ENCODE measurements at places on chromosomes 16 and 17.
A peak's percentile ranks its signal among the peaks of the same experiment; 100 is the strongest.

DNA sequence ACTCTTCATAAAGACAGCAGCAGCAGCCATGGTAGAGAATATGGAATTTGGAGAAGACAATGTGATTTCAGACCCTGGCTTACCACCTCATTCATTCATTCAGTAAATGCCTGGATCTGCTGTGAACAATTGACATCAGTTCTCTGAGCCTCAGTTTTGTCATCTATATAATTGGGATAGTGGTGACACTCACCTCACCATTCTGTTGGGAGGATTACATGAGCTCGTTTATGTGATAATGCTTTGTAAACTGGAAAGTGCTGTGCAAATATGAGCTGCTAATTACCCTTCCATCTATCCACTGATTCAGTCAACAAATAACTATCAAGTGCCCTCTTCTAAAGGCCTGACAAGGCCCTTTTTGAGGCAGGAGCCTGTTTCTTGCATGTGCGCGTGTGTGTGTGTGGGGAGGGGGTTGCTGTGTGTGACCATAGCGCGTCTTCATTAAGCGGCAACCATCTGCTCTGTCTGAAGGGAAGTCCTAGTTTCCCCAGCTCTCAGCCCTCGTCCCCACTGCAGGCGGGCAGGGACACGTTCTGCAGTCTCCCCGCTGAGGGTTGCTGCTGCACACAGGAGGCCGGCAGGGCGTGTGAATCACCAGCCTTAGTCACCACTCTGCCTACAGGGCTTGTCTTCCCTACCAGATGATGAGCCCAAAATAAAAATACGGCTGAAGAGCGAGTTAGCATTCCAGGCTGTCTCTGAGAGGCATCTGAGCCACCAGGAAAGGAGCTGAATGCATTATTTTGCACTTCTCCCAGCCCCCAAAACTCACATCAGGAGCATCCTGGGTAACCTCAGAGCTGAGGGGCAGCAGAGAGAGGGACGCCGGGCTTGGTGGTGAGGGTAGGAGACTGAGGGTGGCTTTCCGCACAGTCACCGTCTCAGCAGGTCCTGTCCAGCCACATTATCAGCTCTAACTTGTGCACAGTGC is 19.9 kb downstream of the ARL4D start:
- peak; percentile 97 for DNase-seq
- no peaks in the 10 kb centered on the region for H3K36me3 ChIP-seq
- no peaks in the 10 kb centered on the region for H3K27me3 ChIP-seq
- peak overlapping the region; percentile 63 for H3K4me3 ChIP-seq
- H3K4me1 ChIP-seq = peaks cover 32% of the 10 kb centered on the region

- DNase-seq = no peak
- no peak overlapping the region for H3K27ac ChIP-seq
- no peaks in the 10 kb centered on the region for H3K4me1 ChIP-seq
- H3K36me3 ChIP-seq = no peaks in the 10 kb centered on the region
- no peaks in the 10 kb centered on the region for H3K27me3 ChIP-seq
These were observed 446.9 kb downstream of the CA10 start for GRCh38 chr17:51711581-51711980.

GRCh38 chr16:4298761-4299522 is 16.9 kb upstream of the GLIS2 start:
- peaks cover 22% of the 10 kb centered on the region for H3K4me1 ChIP-seq
- peak overlapping the region; percentile 54 for H3K4me3 ChIP-seq
- DNase-seq = peak; percentile 97

DNA sequence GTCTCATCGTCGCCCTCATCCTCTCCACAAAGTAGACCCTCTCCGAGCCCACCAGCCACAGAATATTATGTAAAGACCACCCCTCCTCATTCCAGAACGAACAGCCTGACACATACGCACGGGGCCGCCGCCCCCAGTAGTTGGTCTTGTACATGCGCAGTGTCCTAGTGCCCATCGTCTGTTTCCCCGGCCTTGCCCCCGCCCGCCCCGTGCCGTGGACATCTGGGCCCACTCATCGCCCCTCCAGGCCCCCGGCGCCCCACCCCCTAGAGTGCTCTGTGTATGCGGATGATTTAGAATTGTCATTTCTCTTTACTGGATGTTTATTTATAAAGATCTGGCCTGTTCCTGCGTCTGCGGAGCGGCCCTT is 475 bp upstream of the AMDHD2 start:
- peaks cover 10% of the 10 kb centered on the region for H3K36me3 ChIP-seq
- no peak for DNase-seq
- H3K4me3 ChIP-seq = peak overlapping the region; percentile 40
- peak overlapping the region; percentile 67 for H3K27ac ChIP-seq
- peaks cover 35% of the 10 kb centered on the region for H3K4me1 ChIP-seq

DNA sequence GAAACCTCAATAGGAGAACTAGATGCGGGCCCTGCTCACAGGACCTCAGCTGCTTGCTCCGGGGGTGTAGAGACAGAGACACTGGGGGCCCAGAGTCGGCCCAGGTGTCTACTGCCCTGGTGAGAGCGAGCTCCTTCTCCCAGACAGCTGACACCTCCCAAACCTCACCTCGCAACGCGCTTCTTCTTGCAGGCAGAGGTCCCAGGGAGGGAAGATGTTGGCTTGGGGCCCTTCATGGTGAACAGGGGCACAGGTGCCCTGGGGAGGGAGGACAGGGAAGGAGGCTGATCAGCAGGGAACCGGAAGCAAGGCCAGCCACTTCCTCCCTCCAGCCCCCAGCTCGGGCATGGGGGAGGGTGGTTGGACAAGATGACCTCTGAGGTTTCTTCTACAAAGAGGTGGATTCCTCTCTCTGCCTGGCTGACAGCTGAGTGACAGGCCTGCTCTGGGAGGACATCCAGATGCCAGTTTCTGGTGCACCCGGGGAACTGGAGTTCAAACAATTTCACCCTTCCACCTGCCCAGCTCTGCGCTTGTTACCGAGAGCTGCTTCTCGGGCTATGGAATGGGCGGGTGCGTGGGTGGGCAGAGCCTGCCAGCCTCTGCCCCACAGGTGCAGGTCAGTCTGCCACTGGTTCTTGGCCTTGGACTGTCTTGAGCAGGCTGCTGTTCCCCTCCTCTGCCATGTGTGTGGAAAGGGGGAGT is 11.7 kb upstream of the GFAP start:
- H3K4me3 ChIP-seq = no peak overlapping the region
- H3K27me3 ChIP-seq = no peaks in the 10 kb centered on the region
- H3K27ac ChIP-seq = no peak overlapping the region
- DNase-seq = no peak
- no peaks in the 10 kb centered on the region for H3K4me1 ChIP-seq
- H3K36me3 ChIP-seq = no peaks in the 10 kb centered on the region

DNA sequence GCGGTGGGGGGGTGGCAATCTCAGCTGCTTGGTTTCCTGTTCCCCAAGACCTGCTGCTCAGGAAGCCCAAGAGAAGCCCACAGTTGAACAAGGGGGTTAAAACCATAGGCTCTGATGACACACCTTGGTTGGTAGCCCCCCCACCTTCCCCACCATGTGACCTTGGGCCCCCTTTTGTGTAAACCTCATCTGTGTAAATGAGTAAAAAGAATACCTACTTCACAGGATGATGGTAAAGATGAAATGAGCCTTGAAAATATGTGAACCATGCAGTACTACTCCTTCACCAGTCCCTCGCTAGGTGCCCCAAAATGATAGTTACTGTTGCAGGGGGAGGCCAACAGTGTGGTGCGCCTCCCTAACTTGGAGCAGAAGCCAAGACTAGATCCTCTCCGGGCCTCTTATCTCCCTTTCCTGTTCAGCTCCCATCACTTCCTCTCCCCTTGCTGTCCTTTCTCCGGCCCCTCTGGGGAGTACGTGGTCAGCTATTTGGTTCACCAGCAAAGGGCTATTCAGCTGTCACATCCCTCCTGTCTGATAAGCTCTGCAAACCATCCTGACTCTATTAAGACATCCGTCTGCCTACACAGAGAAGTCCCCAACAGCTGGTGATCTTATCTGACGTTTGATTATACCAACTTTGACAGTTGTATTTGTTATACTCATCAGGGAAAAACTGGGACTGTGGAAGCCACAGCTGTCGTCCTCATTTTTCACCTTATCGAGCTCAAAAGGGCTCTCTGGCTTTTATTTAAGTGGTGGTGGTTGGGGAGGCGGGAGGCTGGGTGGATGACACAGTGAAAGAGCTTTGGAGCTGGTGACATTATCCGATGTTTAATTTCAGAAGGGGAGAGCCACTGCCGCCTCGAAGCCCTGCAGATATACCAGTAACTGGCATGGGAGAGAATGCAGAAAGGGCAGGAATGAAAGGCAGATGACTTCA is 19.9 kb downstream of the DCAKD start:
- no peaks in the 10 kb centered on the region for H3K4me1 ChIP-seq
- no peak overlapping the region for H3K27ac ChIP-seq
- 0 out of 2 replicates have a peak, but pooled peaks cover 5% of the 10 kb centered on the region for H3K36me3 ChIP-seq
- no peak for DNase-seq

- peaks cover 21% of the 10 kb centered on the region for H3K4me1 ChIP-seq
- peak overlapping the region; percentile 51 for H3K27ac ChIP-seq
- H3K36me3 ChIP-seq = no peaks in the 10 kb centered on the region
- no peak overlapping the region for H3K4me3 ChIP-seq
These were observed 329.4 kb upstream of the CDH5 start for GRCh38 chr16:66036793-66037715.

DNA sequence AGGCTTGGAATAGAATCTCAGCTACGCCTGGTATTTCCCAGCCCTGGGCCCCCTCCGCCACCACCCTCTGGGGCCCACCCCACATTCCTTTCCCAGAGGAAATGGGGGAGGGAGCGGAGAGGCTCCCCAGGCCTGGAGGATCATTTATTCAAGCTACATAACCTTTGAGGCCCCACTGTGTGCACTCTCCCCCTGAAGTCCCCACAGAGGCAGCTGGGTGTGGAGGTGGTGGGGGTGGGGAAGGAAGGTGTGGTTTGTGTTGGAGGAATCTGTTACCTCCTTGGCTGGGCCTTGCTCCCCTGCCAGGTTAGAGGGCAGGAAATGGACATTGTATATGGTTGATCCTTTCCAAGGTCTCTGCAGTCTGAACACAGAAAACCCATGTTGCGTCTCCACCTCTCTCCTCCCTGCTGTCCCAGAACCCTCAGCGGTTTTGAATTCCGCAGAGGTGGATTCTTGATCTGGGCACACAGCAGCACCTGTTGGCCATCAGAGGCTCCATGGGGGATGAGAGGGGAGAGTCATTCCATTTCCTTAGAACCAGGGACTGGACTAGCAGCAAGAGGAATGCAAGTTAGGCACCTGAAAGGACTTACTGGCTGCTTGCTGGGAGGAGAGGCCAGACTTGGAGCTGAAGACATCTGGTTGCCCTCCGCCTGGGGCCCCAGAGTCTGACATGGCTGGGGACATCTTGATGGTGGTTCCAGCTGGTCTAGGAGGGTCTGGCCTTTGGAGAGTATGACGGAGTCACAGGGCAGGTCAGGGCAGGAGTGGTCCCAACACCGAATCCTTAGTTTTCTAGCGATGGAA is 23.0 kb downstream of the ARHGAP23 start:
- peak overlapping the region; percentile 62 for H3K4me3 ChIP-seq
- H3K36me3 ChIP-seq = no peaks in the 10 kb centered on the region
- H3K27me3 ChIP-seq = no peaks in the 10 kb centered on the region
- H3K27ac ChIP-seq = peak overlapping the region; percentile 80

- no peaks in the 10 kb centered on the region for H3K36me3 ChIP-seq
- peak; percentile 63 for DNase-seq
- peaks cover 10% of the 10 kb centered on the region for H3K4me1 ChIP-seq
- no peaks in the 10 kb centered on the region for H3K27me3 ChIP-seq
- peak overlapping the region; percentile 54 for H3K27ac ChIP-seq
These were observed 60.8 kb upstream of the CLEC18A start for GRCh38 chr16:69890114-69890891.

- peaks cover 13% of the 10 kb centered on the region for H3K4me1 ChIP-seq
- no peak overlapping the region for H3K4me3 ChIP-seq
- DNase-seq = no peak
- H3K27me3 ChIP-seq = no peaks in the 10 kb centered on the region
- no peak overlapping the region for H3K27ac ChIP-seq
These were observed 2.7 kb downstream of the HSD3B7 start for GRCh38 chr16:30987581-30988190.

DNA sequence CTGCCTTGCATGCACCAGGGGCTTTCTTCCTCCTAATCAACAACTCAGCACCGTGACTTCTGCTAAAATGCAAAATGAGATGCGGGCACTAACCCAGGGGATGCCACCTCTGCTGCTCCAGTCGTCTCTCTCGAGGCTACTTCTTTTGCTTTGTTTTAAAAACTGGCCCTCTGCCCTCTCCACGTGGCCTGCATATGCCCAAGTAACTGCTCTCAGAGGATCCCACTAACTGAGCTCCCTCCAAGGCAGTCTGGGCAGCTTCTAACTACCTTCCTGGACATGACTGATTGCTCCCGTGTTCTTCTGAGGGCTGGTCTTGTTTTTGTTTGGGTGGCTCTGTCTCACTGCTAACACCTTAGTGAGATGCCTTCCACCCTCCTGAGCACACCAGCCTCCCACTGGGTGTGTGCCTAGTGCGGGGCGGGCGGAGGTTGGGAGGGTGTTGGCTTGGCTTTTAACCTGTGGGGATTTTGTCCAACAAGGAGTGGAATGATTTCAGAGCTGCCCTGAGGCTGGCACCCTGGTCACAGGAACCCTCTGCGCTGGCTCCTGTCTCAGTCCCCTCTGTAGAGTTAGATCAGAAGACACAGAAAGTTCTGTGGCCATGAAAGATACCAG is 8.9 kb upstream of the LGALS9 start:
- H3K4me3 ChIP-seq = no peak overlapping the region
- H3K27ac ChIP-seq = no peak overlapping the region
- H3K36me3 ChIP-seq = no peaks in the 10 kb centered on the region
- H3K4me1 ChIP-seq = no peaks in the 10 kb centered on the region

GRCh38 chr17:79223471-79223870 is 148.8 kb downstream of the ENGASE start:
- H3K36me3 ChIP-seq = no peaks in the 10 kb centered on the region
- peaks cover 18% of the 10 kb centered on the region for H3K27me3 ChIP-seq
- no peaks in the 10 kb centered on the region for H3K4me1 ChIP-seq
- H3K27ac ChIP-seq = no peak overlapping the region

DNA sequence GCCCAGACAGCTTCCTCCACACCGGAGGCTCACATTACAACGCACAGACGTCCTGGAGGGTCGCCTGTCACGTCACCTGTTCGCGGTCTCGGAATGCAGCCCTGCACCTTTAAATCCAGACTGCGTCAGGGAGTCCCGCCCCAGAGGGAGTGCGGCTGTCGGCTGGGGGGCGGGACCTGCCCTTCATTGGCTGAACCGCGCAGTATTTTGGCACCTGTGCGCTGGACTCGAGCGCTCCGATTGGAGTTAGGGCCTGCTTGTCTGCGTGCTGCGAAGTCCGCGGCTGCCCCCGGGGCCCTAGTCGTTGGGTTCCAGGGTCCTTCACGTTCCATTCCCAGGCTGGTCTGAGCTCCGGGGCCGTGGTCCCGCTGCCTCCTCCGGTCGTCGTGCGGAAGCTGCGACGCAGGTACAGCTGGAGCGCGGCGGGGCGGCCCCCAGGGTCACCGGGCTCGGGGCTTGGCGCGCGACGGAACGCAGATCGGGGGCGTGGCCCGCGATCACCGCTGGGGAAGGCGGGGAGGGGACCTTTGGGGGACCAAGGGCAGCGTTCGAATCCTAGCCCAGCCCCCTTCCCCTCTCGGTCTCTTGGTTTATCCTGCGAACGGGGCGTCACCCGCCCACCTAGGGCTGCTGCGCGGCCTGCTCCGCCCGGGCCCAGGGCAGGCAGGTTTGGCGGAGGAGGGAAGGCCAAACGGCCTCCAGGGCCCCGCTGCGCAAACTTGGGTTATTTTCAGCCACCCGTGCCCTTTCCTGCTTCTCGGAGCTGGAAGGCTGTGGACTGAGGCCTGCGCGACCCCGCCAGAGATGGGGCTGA is at the start of gene MIEF2:
Gene MIEF2 (plus strand): TSS at position 331 of the 814 bp plus-strand sequence. CDS start 2,059 bp downstream, outside the sequence.
- peaks cover 26% of the 10 kb centered on the region for H3K4me1 ChIP-seq
- peak within 1 kb of the TSS; percentile 90 for H3K27ac ChIP-seq
- peaks cover 11% of the 10 kb centered on the region for H3K36me3 ChIP-seq
- DNase-seq = peak; percentile 98
- H3K27me3 ChIP-seq = no peaks in the 10 kb centered on the region

GRCh38 chr17:8869114-8869815 is 1.8 kb upstream of the PIK3R6 start:
- no peaks in the 10 kb centered on the region for H3K27me3 ChIP-seq
- no peaks in the 10 kb centered on the region for H3K4me1 ChIP-seq

GRCh38 chr17:34998205-34998604 is 17.9 kb downstream of the LIG3 start:
- no peaks in the 10 kb centered on the region for H3K4me1 ChIP-seq
- H3K27ac ChIP-seq = no peak overlapping the region
- peaks cover 3% of the 10 kb centered on the region for H3K36me3 ChIP-seq
